SW 1271 (cell line): ENCODE measurements at places on chromosomes 4 and X.

DNA sequence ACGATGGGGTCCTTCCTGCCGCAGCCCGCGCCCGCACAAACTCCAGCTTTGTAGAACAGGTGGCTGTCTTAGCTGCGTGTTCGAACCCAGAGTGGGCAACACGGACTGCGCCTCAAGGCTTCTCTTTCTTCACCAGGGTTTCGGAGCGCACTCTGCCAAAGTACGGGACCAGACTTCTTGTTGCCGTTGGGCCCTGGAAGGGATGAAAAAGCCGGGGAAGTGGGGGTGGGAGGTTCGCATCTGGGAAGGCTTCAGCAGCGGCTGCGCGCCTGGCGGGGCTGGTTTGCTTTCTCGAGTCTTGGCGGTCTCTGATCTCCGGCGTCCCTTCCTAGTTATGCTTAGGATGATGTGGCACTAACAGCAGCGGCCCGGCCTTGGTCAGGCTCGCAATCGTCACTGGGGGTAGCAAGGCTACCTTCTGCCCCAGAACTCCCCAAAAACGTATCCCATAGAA lies 673 bp downstream of the PARM1 start:
- DNase-seq: no peak

DNA sequence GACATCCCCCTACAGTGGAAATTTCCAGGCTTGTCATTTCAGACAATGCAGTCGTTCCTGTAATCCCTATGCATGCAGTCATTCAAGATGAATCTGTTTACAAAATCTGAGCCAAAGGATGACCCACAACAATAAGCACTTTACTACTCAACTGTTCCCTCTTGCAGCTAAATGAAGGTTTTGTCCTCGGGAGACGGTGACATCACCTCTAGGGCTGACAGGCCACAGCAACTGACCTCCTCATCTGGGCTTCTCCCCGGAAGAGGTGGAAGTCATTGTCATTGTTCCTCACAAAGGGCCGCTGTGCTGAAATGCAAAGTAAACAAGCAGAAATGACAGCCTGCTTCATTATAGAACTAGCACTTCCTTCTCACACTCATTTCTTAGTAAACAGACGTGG lies 29.2 kb downstream of the CLRN2 start:
- DNase-seq: no peak

DNA sequence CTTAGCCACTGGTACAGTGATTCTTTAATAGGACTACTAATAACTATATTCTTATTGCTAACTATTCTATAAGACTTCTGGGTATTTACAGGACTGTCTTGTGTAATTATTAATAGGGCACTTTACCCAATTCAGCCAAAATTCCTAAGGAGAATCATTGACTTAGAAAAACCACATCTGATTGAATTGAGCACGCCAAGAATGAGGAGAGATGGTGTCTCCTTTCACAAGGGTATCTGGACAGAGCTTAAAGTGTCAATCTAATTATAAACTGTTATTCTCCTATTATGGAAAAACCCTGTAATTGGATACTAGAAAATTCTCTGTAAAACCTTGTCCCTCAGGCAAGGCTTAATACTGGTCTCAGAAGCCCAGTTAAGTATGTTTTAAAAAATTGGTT lies 111.1 kb upstream of the TLL1 start:
- no peak for DNase-seq

- DNase-seq: no peak
These were observed 160.4 kb downstream of the SLIT2 start for GRCh38 chr4:20412072-20412471.

- no peak for DNase-seq
These were observed at the start of gene NMU for GRCh38 chr4:55635741-55636655. TSS of gene NMU (minus strand) at chr4:55636298. CDS start at chr4:55636192, 106 bp downstream.

DNA sequence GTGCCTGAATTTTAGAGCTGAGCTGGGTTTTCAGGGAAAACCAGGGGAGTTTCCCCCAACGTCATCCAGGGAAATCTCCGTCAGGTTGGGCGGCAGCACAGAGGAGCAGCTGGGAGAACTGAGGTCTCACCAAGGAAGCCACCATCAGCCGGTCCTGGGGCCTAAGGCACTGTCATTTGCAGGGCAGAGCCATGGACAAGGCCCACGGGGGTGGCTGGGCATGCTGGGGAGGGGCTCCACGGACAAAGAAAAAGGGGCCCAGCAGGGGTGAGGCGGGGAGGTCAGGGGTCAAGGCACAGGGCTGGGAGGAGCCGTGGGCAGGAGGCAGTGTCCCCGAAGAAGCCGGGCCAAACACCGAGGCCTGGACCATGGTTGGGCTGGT lies 109.8 kb downstream of the HMX1 start:
- no peak for DNase-seq

- no peak for DNase-seq
These were observed 150.9 kb downstream of the SPRY1 start for GRCh38 chr4:123547216-123548165.

DNA sequence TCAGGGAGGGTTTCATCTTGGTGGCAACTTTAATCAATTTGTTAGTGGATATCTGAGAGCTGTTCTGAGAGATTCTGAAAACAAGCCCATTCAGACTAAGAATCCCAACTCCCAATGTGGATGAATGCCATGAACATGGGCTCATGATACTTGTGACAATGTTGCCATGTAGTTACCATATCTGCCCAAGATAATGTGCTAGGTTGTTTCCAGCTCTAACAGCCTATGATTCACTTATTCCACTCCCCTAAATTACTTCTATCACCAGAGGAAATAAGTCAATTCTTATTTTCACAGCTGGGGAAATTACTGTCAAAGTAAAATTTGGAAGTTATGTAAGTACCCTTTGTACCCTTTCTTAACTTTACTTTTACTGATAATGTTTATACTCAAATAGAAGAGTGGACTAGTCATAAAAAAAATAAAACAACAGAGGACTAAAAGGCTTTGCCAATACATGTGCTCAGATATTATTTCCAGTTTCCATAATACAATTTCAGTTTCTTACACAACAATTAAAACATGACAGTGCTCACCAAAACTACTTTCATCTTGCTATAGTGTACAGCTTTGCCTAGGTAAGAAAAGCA lies 1101.7 kb upstream of the INTU start:
- DNase-seq: no peak
